ENCODE measurements at places on chromosomes 2 and 18. TPM values are rescaled to one million over a fixed set of nuclear protein-coding genes. Genes with fewer than 3 reads are reported as not detected.

GRCh38 chr2:197548582-197548981 is 32.7 kb downstream of the MOB4 start:
- DNase-seq, result no peak

GRCh38 chr18:52216666-52217065 is 123.3 kb upstream of the DCC start:
- DNase-seq, result no peak

- DNase-seq, result no peak
Measured at GRCh38 chr18:63378919-63379638, 12.1 kb upstream of the KDSR start.

GRCh38 chr2:231668981-231669380 is 39.3 kb upstream of the PTMA start:
- DNase-seq, result no peak

DNA sequence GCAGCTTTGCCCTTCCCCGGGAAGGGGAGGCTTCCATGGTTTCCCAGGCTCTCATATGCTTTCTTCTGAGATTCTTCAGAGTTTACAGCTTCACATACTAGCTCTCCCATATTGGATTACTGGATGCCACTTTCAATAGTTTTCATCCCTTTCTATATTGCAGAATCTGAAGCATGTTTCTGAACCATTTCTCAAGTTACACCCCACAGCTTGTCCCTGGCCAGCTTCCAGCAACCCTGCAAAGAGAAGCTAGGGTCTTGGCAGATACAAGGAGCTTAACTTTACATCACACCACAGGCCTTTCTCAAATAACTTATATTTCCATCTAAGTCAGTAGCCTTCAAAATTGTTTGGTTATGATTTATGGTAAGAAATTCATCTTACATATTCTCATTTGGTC is 39.6 kb downstream of the LHCGR start:
- no peak for DNase-seq

Gene RGPD3
- not detected for total RNA-seq
